NCI-H345 (cell line): ENCODE measurements at places on chromosomes 5 and 9.

GRCh38 chr5:167245868-167246267, 1045.6 kb upstream of the WWC1 start:
- no peak for DNase-seq

DNA sequence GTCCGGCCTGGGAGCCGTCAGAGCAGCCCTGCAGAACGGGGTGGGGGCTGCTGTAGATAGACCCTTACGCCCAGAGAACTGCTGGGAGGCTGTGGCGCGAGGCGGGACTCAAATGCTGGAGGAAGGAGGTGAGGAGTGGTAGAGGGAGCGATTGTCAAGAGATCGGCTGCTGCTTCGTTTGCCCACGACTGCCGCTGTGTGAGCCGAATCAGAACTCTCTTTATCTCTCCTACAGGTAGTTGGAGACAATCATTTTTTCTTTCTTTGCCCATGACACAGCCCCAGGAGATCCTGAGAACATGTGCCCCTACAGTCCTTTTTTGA, 456 bp downstream of the ZNF79 start:
- peak; percentile 30 for DNase-seq

DNA sequence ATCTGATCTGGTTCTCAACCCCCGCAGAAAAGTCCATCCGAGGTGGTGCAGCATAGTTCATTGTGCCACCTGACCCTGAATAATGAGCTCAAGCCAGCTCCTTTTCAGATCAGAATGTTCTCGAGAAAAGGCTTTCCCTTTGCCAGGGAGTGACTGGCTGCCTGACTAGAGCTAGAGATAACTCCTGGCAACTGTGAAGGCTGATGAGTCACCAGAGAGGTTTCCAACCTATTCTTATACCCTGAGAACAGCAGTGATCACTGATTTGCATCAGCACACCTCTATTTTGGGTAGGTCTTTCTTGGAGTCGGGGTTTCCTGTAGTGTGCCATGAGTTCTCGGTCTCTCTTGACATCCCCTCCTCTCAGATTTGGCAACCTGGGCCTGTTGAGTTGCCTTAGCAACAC, 127.9 kb downstream of the PIK3R1 start:
- DNase-seq, result no peak

DNA sequence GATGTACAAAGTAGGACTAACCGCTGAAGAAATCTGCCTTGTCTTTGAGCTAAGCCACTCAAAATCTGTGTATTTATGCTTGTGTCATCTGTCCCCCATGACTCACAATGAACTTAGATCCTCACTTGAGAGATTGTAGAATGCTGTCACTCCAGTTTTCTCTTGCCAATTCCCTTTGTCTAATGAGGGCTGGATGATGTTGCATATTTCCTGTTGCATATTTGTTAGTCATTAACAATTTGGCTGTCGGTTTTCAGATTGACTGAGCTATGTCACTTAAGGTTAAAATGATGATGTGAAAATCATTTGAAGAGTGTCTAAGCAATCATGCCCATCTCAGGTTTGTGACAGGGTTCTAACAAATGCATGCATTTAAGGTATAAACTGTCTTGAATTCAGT, 481.7 kb downstream of the CDH10 start:
- peak; percentile 4 for DNase-seq

GRCh38 chr9:8265281-8265680, 465.7 kb upstream of the DMAC1 start:
- DNase-seq, result no peak
